ENCODE measurements at places on chromosomes 1 and 21.
A peak's percentile ranks its signal among the peaks of the same experiment; 100 is the strongest.

GRCh38 chr1:96481409-96481808 lies 240.2 kb upstream of the PTBP2 start:
- DNase-seq: no peak

DNA sequence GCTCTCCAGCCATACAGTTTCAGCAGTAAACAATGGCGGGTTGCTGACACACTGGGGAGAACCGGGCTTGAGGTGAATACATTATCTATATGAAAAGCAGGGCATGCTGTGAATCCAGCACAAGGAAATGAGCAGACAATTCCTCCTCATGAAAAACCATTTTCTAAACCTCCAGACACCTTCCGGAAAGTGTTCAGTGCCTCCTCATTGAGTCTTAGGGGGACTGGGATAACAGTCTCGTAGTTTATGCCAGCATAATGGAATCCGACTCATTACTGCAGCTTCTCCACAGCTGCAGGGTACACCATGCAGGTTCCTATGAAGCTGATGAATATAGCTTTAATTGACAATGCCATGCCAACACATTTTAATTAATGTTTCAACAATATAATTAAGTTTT lies 284.1 kb downstream of the BACH1 start:
- no peak for DNase-seq

GRCh38 chr1:36251794-36252481 lies 27.7 kb downstream of the THRAP3 start:
- no peak for DNase-seq

- no peak for DNase-seq
These were observed 52.9 kb downstream of the ESRRG start for GRCh38 chr1:216670118-216670883.

DNA sequence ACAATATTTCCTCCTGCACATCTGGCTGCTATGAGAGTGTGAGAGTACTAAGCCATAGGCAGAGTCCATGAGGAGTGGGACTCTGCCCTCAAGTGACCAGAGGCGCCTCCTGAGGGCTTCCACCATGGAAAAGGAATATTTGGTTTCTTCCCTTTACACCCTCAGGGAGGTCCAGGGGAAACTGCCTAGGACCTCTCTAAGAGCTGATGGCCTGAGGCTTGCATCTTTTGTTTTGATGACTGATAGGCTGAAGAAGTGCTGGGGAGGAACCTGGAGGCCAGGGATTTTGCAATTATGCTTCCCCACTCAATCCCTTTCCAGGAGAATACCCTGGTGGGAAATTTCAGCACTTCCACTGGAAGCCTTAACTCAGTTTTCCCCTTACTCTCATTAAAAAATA lies 111.0 kb downstream of the PBX1 start:
- no peak for DNase-seq

GRCh38 chr1:203186446-203187303 lies at the start of gene CHI3L1:
TSS of gene CHI3L1 (minus strand) at chr1:203186704. CDS start at chr1:203186623, 81 bp downstream.
- DNase-seq: no peak

DNA sequence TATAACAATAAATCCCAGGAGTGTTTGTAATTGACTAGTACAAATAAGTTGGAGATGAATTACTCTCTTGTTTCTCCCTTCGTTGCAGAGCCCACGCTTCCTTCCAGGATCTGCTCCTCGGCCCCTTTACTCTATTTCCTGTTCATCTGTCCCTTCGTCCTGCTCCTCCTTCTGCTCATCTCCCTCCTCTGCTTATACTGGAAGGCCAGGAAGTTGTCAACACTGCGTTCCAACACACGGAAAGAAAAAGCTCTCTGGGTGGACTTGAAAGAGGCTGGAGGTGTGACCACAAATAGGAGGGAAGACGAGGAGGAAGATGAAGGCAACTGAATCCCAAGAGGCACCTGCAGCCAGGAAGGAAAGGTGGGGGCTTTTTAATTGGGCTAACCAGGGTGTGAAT lies 26.4 kb upstream of the TTF2 start:
- DNase-seq: no peak

- DNase-seq: no peak
These were observed 297.6 kb downstream of the DISC1 start for GRCh38 chr1:231924180-231924579.

GRCh38 chr1:25451908-25452307 lies 21.2 kb downstream of the MACO1 start:
- DNase-seq: peak; percentile 37

- DNase-seq: no peak
These were observed 2.1 kb upstream of the CD58 start for GRCh38 chr1:116572771-116573430.

GRCh38 chr1:54051933-54052430 lies 1.0 kb downstream of the TMEM59 start:
- no peak for DNase-seq

GRCh38 chr1:29156543-29157268 lies 25.0 kb downstream of the SRSF4 start:
- DNase-seq: no peak

GRCh38 chr21:33980276-33980916 lies 64.8 kb upstream of the ATP5PO start:
- DNase-seq: no peak

- no peak for DNase-seq
These were observed 13.4 kb upstream of the PIAS3 start for GRCh38 chr1:145871994-145872924.

DNA sequence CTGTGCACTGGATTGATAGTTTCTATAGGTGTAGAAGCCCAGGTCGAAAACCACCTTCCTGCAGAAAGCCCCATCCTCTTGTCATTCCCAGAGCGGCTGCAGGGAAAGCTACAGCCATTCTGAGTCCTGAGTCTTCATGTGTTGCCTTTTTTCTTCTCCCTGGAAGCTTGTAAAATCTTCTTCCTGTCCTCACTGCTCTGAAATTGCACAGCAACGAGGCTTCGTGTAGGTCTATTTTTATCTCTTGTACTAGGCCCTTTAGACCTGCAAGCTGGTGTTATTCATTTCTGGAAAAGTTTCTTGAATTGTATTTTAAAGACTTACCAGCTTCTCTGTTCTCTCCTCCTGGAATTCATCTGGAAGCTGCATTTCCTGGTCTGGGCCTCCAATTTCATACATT lies 44.2 kb upstream of the ETS2 start:
- DNase-seq: no peak

GRCh38 chr21:37944496-37944895 lies 28.2 kb upstream of the KCNJ6 start:
- no peak for DNase-seq

DNA sequence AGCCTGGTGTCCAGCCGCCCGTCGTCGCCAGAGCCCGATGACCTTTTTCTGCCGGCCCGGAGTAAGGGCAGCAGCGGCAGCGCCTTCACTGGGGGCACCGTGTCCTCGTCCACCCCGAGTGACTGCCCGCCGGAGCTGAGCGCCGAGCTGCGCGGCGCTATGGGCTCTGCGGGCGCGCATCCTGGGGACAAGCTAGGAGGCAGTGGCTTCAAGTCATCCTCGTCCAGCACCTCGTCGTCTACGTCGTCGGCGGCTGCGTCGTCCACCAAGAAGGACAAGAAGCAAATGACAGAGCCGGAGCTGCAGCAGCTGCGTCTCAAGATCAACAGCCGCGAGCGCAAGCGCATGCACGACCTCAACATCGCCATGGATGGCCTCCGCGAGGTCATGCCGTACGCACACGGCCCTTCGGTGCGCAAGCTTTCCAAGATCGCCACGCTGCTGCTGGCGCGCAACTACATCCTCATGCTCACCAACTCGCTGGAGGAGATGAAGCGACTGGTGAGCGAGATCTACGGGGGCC lies 1.2 kb downstream of the OLIG2 start:
- no peak for DNase-seq

DNA sequence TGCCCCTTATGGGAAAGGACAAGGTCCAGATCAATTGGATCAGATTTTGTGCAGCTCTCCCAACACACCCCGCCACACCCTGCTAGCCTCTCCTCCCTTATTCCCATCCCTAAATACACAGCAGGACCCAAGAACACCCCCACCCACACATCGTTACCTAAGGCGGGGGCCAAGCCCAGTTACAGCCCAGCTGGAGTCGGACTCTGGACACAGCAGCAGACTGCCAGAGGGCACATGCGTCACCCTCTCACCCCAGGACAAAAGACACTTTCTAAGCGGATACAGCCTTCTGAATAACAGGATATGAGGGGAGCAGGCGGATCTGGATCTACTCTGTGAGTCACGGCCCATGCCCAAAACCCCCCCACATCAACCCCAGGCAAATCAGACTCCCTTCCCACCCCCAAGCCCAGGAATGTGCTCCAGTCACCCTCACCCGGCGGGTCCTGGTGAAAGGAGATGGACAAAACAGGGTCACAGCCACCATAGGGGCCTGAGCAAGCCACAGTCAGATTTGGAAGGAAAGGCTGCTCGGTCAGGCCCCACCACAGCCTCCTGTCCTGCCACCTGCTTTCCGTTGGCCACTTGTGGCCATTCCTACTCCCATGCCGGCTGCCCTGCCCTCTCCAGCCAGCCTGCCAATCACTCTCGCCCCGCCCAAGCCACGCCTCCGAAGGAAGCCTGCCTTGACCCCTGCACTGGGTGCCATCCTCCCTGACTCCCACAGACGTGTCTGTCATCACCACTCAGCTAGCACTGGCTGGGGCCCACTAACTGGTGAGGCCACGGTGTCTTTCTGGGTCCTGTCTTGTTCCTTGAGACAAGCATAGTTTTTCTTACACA lies 4.0 kb downstream of the S100A16 start:
- DNase-seq: no peak

- DNase-seq: no peak
These were observed 75.1 kb downstream of the TLR5 start for GRCh38 chr1:223067914-223068313.

DNA sequence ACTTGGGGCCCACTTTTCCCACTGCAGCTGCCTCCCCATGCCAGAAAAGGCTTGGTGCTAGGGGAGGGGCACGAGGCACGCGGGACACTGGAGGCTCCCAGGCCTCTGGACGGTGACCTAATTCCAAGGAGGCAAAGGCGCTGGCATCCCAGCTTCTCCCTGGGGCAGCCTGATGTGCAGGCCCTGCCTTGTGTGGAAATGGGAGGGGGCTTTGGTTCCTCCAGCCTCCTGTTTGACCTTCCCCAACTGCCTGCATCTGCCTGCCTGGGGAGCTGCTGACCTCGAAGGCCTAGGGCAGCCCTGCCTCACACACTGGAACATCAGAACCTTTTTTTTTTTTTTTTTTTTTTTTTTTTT lies 39.9 kb downstream of the KIAA1614 start:
- no peak for DNase-seq

GRCh38 chr1:68378296-68379084 lies 71.3 kb downstream of the RPE65 start:
- DNase-seq: no peak

- DNase-seq: no peak
These were observed 6.5 kb upstream of the OLIG1 start for GRCh38 chr21:33063375-33063883.

DNA sequence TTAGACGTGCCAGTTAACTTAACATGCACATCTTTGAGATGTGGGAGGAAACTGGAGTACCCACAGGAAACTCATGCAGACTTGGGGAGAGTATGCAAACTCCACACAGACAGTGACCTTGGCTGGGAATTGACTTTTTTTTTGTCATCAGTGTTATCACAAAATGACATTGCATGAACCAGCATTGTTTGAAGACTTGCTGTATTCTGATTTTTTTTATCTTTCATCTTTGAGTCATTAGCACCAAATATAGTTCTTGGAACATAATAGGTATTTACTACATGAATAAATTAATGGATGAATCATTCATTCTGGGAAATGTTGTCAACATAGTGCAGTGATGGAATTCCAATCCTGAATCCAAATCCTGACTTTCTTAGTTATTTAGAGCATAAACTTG lies 77.0 kb downstream of the ATF6 start:
- DNase-seq: no peak

GRCh38 chr1:207004931-207005830 lies 27.4 kb downstream of the C1orf116 start:
- DNase-seq: peak; percentile 55

DNA sequence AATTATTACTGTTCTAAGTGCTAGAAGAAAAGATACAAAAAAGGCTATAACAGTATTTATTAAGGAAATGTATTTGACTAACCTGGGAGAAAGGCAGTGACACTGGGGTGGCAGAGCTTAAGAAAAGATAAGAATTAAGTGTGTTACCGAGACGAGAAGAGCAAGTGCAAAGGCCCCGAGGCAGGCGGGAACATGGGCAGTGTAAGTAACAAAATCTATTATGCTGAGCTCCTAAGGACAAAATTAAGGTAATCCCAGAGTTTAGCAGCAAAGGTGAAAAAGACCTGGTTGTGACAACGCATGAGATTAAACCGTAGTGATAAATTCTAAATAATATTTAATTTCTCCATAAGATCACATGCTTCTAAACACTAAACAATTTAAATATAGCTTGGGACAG lies 167.6 kb downstream of the RERE start:
- DNase-seq: no peak

DNA sequence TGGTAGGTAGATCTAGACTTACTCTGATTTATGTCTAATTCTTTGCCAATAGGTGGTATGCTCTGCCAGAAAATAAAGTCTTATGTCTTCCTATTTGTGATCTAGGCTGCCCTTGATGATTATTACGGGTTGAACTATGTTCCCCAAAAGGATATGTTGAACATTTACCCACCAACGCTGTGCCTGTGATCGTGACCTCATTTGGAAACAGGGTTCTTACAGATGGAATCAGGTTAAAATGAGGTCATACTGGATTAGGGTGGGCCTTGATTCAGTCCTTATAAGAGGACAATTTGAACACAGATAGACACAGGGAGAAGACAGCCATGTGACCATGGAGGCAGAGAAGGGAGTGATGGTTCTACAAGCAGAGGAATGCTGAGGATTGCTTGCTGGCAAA lies 95.1 kb upstream of the BCAR3 start:
- no peak for DNase-seq

DNA sequence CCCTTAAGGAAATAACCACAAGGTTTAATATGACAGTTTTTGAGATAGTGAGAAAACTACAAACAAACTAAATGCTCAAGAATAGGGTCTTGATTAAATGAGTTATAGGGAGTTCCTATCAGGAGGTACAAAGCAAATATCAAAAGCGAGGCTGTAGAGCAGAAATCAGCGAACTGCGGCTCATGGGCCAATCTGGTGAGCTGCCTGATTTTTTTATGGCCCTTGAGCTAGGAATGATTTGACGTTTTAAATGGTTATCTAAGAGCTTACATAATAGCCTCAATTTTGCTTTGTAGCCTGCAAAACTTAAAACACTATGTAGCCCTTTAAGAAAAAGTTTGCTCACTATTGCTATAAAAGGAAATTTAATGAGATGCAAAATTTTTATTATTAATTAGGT lies 62.2 kb downstream of the XCL2 start:
- DNase-seq: no peak

- peak; percentile 75 for DNase-seq
These were observed 4.5 kb downstream of the KCNJ9 start for GRCh38 chr1:160085686-160086455.

GRCh38 chr1:62395291-62395690 lies 41.6 kb upstream of the USP1 start:
- DNase-seq: no peak

- DNase-seq: no peak
These were observed 45.9 kb downstream of the SLC45A1 start for GRCh38 chr1:8363767-8364301.

GRCh38 chr21:42097860-42098454 lies 26.8 kb downstream of the UMODL1 start:
- no peak for DNase-seq

- peak; percentile 53 for DNase-seq
These were observed 33.3 kb downstream of the RCC2 start for GRCh38 chr1:17405898-17406759.

- DNase-seq: no peak
These were observed 202.4 kb downstream of the TOMM20 start for GRCh38 chr1:234926264-234926558.

- DNase-seq: no peak
These were observed 207.5 kb downstream of the SETD4 start for GRCh38 chr21:35852820-35853219.

GRCh38 chr1:231420959-231421545 lies 1.0 kb downstream of the EGLN1 start:
- DNase-seq: peak; percentile 75

- no peak for DNase-seq
These were observed 129.1 kb downstream of the PIK3R3 start for GRCh38 chr1:46003315-46003714.

All from OCI-LY7 (cell line).